Liver (tissue), 10 donors: ENCODE measurements at places on chromosomes 12 and 14.

DNA sequence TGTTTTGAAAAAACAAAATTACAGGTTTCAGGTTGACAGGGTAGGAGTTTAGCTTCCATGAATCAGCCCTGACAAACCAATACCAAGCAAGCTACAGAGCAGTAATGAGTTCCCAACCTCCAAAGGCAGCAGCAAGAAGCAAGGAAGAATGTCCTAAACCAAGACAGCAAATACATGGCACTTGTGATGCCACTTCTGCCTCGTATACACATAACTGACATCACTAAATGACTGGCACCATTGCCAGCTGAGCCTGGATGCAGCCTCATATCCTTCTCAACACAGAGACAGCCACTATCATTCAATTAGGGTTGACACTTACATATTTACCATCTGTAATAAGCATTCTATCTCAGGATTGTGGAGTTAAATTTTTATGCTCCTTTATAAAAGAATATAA is 35.0 kb upstream of the MDM1 start:
- DNase-seq = no peak

GRCh38 chr14:54650959-54651351 is 84.0 kb downstream of the SAMD4A start:
- no peak for DNase-seq

DNA sequence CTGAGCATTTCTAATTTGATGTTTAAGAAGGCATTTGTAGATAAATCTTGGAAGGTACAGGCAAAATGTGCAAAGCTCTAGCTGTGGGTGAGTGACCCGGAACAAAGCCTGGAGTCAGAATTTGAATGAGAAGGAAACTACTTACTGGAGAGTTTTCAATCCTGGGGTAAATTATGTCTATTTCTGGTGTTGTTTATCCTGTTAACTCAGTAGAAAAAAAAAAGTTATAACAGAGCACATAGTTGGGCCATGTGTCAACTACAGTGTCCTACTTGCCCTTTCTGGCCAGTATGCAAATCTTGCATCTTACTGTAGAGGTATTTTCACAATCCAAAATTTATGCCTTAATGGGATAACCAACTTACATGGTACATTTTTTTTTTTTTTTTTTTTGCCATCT is 182.3 kb downstream of the SYNE2 start:
- no peak for DNase-seq

GRCh38 chr12:87928031-87928430 is 101.2 kb downstream of the C12orf50 start:
- no peak for DNase-seq

GRCh38 chr12:19287302-19287701 is 152.0 kb upstream of the AEBP2 start:
- DNase-seq = no peak

DNA sequence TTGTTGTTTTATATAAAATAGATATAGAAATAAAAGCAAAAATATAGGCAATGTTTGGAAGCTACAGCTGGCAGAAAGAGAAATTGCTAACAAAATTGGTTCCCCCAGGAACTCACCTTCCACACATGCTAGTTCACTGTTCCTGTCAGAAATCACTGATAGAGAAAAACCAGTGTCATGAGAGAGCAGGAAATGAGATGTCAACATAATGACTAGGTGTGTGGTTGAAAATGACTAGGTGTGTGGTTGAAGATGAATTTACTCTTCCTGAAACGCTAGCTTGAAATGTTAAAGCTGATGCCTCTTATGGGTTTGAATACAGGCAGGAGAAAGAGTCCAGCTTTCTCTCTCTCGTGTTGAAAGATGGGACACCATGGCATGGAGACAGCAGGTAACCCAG is 216.3 kb downstream of the C12orf42 start:
- DNase-seq = no peak

DNA sequence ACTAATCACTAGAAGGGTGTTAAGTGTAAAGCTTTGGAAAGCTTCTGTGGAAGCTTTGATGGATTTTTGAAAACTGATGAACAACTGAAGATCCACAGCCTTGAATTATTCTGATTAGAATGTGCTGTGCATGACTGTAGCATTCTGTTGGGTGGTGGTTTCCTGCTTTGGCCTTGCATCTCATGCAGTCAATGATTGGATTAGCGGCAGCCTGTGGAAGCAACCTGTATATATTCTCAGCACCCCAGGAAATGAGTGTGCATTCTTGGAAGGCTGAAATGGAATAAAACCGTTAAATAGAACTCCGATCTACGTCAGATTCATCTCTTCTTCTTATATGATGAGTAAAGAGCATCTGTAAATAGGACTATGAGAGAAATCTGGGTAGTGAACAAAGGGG is 120.2 kb downstream of the SLC16A7 start:
- no peak for DNase-seq
